ENCODE measurements at places on chromosomes 1 and 21.

- no peak for DNase-seq
These were observed 65.7 kb upstream of the SSX2IP start for GRCh38 chr1:84756001-84756400.

GRCh38 chr1:21869620-21870121, 57.6 kb downstream of the LDLRAD2 start:
- DNase-seq = no peak

GRCh38 chr1:32890516-32891240, 4.4 kb downstream of the HPCA start:
- DNase-seq = no peak

DNA sequence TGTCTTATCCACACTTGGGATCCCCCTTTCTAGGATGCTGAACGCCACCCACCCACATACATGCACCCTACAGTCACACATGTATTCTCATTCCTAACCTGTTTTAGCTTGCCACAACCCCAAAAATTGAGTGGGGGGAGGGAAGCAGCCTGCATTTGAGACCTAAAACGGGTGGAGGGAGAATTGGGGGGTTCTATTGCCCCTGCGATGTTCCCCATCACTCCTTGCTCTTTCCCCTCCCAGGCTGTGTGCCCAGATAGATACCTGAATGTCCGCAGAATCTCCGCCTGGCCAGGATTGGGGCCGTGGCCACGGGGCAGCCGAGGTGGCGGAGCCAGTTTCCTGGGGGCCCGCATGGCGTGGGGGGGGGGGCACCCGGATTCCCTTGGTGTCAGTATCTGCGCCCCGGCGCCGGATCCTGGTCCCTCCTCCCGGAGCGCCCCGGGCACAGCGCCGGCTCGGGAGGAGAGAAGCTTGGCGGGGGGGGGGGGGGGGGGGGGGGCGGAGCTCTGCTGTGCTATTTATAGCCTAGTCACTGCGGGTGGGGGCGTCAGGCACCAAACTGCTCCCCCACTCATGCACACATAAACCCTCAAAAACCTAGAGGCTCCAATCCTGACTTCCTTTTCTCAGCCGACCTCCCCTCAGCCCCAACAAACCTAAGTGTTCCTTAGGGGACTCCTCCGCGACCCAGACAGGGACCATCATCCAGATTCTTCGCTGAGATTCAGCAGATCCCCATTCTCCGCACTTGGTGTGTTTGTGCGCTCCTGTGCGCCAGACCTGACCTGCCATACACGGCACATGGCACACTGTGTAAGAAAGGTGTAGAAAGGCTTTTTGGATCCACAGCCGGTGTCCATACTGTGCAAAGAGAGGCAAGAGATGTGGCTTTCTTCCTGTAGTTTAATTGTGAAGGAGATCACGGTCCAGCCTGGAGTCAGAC, 1.9 kb downstream of the ANKRD34A start:
- DNase-seq = no peak
